NCI-H1930 (cell line): ENCODE measurements at places on chromosomes 12 and 14.

DNA sequence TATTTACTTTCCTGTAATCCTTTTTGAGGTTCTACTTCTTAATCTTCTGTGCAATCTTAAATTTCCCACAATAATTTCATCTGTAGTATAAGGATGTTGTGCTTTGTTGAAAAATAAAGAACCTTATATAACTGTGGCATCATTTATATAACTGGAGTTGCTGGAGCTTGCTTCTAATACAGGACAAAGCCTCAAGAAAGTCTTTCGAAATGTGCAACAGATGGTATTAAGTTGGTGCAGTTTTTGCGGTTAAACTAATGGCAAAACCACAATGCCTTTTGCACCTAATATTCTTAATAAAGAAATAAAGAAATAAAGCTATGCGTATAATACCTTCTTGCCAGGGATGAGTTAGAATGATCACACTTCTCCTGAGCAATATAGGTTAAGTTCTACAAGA is 180.0 kb downstream of the KITLG start:
- no peak for DNase-seq

- DNase-seq: no peak
Measured at GRCh38 chr12:52200086-52200780, 8.4 kb upstream of the KRT80 start.

DNA sequence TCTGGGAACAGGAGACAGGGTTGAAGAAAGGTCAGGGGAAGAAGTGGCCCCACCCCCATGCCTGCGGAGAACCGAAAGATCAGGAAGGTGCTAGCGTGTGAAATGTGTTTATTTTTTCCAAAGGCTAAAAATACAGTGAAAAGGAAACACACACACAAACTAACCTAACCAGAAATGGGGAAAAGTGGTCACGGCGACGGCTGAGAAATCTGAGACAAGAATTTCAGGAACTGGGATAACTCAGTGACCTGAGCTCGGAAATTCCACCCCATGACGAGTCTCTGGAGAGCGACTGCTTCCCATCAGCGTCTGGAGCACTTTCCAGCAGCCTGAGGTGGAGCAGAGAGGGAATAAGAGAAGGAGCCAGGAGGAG is 16.6 kb upstream of the RND1 start:
- DNase-seq: no peak

GRCh38 chr14:34355584-34356263 is 106.3 kb downstream of the SPTSSA start:
- DNase-seq: peak; percentile 8

- DNase-seq: no peak
Measured at GRCh38 chr12:92158796-92159439, 13.3 kb upstream of the BTG1 start.

DNA sequence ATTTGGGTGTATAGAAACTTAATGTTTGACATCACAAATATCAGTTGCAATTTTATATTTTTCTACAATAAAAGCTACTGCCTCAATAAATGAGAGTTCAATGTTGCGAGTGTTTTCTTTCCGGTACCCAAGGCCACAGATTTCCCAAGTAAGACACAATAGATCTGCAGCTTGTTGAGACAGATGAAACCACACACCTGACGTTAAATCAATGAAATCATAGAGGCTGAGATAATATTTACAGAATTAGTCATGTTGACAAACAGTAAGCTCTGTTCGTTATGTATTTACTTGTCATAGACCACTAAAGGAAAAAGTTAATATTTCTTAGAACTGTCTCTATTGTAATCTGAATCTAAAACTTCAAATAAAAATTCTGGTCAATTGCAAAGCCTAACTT is 49.2 kb upstream of the PTHLH start:
- DNase-seq: peak; percentile 15

GRCh38 chr14:85280074-85280473 is 249.9 kb upstream of the FLRT2 start:
- DNase-seq: no peak
